ENCODE measurements at places on chromosomes 2 and 18.

GRCh38 chr2:88542668-88543067, 84.6 kb downstream of the EIF2AK3 start:
- no peak for DNase-seq

GRCh38 chr2:210577263-210578071, 21.1 kb downstream of the CPS1 start:
- DNase-seq = no peak

GRCh38 chr18:32346671-32347070, 124.0 kb downstream of the GAREM1 start:
- no peak for DNase-seq

DNA sequence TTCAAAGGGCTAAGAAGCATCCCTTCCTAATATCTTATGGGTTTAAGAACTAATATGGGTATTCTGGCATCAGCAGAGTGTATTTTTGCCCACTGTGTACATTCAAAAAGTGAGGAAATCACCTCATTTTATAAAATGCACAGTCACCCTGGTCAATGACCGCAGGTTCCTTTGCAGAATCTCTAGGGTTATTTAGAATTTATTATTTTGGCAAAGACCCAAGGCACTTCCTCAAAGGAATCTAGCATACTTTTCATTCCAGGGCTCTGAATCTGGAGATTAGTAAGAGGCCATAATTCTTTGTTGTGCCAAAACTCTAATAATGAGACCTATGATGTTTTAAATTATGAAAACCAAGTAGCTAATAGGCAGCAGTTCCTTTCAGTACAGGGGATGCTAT, 27.2 kb upstream of the CDH2 start:
- DNase-seq = no peak

DNA sequence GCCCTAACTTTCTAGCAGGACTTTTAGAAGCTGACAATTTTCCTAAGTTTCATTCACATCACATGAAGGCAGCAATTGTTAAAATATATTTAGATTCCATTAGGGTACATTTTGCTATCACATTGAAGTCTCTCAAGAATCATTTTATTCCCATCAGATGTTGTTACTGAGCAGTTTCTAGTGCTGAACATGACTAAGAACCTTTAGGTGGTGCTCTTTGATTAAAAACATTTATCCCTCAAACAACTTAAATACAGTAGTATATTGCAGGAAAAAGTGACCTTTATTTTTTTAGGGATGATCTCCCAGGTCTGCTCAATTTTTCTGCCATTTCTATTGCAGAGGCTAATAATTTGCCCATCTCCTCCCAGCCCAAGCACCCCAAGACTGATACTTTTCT, 22.9 kb upstream of the NARS1 start:
- DNase-seq = no peak
